ENCODE measurements at places on chromosomes 2 and 18.

DNA sequence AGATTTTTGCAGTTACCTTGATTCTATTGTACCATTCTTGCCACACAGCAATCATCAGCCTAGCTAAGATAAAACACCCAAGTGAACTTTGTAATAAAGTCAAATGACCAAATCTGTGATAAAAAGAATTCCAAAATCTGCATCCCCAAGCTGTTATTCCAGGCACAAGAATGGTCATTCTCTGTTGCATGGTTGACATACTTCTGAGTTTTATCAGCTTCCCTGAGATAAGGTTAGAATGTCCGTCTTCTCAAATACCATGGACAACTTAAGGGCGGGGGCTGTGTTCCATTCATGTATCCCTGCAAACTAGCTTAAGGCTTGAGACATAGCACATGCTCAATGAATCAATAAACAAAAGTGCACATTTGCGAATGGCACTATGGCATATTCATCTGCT is 8.1 kb upstream of the BMP10 start:
- DNase-seq, result no peak

DNA sequence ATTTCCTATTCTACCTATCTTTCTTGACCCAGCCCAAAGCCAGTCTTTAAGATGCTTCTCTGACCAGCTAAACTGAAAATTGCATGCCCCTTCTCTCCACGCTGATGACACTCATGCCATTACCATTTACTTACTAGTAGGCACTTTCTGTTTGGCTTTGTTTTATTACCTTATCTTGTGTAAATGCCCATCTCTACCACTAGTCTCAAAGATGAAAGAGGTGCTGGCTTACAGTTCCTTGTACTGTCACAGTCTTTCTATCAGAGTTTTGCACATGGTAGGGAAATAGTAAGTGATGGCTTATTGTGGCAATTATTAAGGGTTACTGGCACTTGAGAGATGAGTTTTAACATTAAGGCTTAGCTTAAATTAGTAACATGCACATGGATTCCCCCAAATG is 352.1 kb downstream of the RBM43 start:
- no peak for DNase-seq

- no peak for DNase-seq
These were observed 30.7 kb upstream of the DUSP2 start for GRCh38 chr2:96175951-96176350.

DNA sequence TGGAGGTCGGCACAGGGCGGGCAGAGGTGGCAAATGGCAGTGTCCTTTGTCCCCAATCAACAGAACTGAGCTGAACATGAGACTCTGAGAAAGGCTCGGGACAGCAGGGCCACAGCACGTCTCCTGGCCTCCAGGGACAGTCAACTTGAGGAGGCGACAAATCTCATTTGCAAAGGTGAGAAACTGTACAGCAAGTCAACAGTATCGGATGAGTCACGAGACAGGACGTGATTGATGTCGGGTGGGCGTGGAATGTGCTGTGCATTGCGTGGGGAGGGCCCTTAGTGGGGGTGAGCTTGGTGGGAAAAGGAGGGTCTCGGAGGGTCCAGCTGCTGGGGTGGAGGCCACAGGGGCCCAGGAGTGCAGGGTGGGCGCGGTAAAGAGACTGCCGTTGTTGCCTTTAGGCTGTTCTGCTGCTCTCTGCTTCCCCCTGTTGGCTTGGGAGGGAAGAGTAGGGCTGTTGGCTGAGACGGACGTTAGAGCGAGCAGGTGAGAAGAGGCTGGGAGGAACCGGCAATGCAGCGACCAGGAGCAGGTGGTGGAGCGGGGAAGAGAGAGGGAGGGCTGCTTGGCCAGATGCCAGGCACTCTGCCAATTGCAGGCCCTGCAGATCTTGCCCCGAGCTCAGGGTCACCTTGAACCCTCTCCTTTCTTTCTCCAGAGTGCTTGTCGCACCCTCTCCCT is 164.3 kb downstream of the BCL2 start:
- peak; percentile 70 for DNase-seq

DNA sequence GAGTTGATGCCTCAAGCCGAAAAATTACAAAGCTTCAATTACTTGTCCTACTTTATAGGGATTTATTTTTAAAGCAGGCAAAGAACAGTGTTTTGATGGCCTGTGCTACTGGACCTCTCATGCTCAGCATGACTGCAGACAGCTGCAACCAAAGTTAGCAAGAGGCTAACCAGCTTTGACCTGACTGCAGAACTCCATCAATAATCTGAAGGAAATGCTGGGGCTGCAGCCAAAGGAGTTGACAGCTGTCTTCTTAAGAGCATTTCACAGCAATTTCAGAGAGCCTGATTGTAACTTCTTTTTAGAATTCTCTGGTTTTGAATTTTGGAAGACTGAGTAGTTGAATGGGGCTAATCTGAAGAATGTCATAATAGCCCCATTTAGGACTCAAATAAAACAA is 46.5 kb upstream of the SESTD1 start:
- DNase-seq, result no peak

All from hematopoietic multipotent progenitor cell treated with erythropoietin and hydrocortisone succinate and interleukin-3 and kit ligand, for 8 days (in vitro differentiated cells).